ENCODE measurements at places on chromosomes 6 and 20.

DNA sequence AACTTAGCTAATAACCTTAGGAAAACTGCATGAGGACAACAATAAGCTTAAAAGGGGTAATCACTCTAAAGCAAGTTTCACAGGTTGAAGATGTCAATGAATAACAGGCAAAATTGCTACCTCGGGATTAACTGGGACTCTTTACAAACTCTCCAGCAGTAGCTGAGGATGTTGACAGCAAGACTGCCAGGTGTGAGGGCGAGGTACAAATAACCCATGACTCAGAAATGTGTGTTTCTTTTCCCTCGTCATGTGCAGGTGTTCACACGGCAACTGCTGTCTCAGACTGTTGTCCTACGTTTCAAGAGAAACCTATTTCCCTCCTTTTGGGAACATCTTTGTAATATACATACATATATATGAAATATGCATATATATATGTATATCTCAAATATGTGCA is 15.9 kb downstream of the BCAS1 start:
- DNase-seq: no peak

DNA sequence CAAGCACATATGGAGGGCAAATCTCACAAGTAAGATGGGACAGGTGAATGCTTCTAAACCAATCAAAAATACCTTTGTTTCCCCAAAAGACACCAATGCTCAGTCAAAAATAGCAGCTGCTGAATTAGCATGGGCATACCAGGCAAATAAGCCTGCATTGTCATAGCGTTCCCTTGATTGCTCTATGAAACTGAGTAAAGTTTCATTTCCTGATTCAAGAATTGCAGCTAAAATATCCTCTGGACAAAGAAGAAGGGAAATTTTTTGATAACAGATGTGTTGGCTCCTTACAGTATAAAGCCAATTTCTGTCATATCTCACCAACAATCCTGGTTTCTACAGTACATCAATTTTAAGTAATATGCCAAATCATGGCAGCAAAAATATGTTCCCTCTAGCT is 3.3 kb upstream of the TMEM14A start:
- DNase-seq: no peak

- DNase-seq: peak; percentile 70
These were observed 8.4 kb downstream of the GMDS start for GRCh38 chr6:2237001-2237400.

DNA sequence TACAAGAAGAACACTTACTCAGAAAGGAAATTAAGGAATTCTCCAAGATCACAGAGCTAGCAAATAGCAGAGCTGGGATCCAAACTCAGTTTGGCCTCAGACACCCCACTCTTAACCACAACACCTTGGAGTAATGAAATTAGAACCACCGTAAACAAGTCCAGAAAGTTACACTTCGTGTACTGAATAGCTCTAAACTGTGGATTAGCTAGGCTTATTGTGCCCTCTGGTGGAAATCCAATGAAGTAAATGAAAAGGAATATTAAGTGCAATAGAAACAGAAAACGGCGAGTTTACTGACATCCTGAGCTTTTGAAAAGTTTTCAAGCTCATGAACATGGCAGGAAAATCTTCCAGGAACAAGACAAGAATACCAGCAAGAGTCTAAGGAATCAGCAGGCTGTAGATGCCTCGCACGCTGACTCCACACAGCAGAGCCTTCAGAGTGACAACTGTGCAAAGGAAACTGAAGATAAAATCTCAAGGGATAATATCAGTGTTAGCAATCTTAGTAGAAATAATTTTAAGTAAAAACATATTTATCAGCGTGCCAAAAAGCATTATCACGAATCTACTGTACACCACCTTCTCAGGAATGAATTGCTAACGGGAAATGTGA is 34.6 kb downstream of the FBXO5 start:
- peak; percentile 26 for DNase-seq

- DNase-seq: no peak
These were observed 218.9 kb downstream of the EYA2 start for GRCh38 chr20:47113362-47114109.

- DNase-seq: no peak
These were observed 177.7 kb upstream of the MCHR2 start for GRCh38 chr6:100171533-100172321.

DNA sequence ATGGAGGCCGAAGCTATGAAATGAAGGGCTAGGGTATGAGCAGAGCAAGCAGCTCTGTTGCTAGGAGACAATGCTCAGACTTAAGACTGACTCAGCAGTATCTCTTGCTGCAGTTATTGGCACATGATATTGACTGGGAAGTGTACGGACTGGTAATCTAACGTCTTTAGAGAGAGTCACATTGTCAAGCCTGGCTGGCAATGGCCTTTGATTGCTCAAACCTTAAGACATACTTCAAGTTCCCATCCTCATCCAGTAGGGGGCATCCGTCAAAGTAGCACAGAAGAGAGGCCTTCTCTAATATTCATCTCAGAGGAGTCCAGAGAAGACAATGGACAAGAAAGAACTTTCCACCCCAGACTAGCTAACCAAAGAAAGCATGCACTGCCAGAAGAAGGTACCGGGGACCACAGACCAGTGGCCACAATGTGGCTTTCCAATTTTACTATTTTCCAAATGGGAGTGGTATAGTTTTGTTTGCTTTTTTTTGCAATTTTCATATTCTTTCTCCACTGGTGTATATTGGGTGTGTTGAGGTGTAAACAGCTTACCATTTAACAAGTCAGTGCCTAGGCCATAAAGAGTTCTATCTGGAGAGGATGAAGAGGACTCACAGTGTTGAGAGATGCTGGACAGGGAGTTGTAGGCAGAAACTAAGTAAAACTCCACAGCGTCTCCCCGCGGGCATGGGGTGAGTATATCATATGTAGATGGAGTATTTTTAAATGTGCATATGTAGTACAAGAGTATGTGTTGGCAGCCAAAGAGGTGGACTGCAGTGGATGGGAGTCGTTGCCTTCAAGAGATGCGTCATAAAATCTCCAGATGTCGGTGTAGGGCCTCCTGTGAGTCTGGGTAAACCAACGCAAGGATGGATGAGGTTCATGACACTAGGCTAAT is 36.7 kb downstream of the LRFN2 start:
- peak; percentile 31 for DNase-seq

DNA sequence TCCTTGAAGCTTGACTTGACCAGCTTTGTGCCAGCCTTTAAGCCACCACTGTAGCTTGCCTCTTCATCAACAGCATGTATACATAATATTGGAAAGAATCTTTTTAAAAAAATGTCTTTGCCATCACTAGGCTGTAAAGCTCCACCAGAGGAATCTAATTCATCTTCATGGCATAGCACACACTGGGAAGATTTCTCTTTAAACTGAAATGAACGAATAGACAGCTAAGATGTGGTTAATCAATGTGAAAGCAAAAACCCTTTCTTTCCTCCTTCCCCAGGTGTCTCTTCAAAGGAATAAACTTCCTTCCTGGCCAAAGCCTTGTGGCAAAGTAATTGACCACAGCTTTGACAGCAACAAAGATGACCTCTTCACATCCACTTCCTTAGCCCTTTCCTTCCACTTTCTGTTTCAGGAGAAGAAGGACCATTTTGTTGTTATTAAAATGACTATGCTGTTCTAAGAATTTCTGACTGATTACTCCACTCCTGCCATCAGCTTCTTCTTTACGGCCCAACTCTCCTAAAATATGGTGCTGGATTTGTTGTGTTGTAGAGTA is 428.7 kb upstream of the SOX4 start:
- no peak for DNase-seq

DNA sequence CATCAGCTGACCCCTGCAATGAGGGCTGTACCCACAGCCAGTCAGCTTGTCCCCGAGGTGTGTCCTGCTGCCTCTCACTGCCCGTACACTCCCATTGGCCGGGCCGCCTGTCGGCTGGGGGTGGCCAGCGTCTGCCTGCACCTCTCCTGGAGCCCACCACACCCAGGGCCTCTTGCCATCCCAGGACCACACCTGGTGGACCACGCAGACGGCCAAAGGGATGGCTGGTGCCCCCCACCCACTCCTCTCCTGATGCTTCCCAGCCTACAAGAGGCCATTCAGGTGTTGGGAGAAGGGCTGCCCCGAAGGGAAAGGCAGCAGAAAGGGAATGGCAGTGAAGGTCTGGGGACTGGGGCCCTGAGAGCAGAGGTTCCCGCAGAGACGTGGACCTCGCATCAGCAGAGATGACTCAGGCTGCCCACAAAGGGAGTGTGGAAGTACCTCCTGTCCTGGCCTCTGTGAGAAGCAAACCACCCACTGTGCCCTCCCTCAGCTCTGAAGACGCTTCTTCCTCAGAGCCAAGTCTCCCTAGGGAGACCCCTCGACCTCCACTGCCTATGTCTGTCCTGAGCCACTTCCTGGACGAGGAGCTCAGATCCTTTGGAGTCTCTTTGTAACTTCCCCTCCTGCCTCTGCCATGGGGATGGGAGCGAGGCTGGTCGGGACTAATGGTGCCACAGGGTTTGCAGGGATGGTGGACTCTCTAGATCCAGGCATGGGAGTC is 60.9 kb downstream of the PYGB start:
- DNase-seq: peak; percentile 72

- no peak for DNase-seq
These were observed 99.6 kb upstream of the TMEM170B start for GRCh38 chr6:11437824-11438459.

DNA sequence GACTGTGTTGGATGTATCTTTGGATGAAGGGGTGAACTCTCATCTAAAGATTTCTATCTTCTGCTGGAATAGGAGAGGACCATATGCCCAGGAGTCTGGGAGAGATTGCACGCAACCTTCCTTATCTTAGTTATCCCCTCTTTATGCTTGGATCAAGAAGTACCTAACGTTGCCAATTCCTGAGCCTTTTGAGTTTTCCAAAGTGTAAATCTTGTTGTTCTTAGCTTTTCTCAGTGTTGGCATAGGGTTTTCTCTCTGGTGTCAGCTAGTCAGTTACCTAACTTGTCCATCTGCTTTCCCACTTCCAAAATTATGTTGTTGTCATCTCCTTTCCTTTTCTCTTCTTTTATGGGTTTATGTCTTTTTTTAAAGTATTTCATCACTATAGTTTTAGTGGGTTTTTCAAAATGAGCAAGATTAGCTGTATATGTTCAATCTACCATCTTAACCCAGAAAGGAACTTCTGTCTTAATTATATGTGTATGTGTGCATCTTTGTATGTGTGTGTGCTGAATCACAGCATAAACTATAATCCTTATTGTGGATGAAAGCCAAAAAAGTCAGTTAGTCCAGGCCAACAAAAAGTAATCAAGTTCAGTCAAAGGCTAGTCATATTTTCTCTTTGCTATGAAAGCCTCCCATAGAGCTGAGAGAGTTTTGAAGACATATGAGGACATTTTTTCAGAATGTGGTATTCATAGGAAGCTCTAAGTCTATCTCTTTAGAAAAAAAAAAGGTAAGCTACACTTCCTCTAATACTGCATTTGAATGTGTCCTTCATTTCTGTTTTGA is 72.1 kb downstream of the KHDC1L start:
- DNase-seq: no peak

GRCh38 chr6:129667034-129667433 is 42.9 kb downstream of the ARHGAP18 start:
- no peak for DNase-seq

GRCh38 chr6:157599191-157599590 is 218.2 kb downstream of the ZDHHC14 start:
- no peak for DNase-seq

- DNase-seq: no peak
These were observed 2.9 kb upstream of the HLA-DOB start for GRCh38 chr6:32819729-32820128.

- DNase-seq: no peak
These were observed 30.6 kb downstream of the SYTL3 start for GRCh38 chr6:158680481-158680880.

DNA sequence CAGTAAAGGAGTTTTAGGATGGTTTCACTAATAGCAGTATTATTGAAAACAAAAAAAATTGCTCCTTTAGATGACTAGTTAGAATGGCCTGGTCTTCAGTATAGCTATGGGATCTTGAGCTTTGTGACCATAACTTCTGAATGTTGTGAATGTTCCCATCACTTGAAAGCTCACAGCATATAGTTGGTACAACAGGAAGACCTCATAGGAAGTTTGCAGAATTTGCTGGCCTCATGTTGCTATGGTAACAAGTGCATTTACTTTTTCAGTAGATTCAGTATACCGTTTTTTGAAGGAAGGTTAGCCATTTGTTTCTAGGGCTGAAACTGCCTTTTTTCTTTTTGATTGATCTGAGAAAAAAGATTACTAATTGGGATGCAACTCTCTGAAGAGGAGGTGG is 8.3 kb downstream of the PHF3 start:
- no peak for DNase-seq

GRCh38 chr20:50609438-50609989 is 81.8 kb downstream of the RIPOR3 start:
- no peak for DNase-seq

- no peak for DNase-seq
These were observed 160.2 kb upstream of the FOXA2 start for GRCh38 chr20:22744341-22745193.

- DNase-seq: no peak
These were observed 38.2 kb downstream of the ZNF341 start for GRCh38 chr20:33770005-33770404.

DNA sequence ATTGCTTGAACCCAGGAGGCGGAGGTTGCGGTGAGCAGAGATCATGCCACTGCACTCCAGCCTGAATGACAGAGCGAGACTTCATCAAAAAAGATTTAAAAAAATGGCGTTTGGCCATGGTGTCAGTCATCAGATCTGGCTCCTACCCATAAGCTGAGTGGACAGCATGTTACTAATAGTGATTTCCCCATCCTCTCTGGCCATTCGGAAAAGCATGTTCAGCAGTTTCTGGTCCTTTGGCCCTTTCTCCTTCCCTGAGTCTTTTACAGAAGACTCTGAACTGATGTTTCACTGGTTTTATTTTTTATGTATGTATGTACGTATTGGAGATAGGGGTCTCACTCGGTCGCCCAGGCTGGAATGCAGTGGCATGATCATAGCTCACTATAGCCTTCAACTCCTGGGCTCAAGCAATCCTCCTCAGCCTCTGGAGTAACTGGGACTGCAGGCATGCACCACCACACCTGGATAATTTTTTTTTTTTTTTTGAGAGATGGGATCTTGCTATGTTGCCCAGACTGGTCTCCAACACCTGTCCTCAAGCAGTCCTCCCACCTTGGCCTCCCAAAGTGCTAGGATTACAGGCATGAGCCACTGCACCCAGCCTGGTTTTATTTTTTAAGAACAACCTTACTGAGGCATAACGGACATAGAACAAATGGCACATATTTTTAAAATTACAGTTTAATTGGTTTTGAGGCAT is 84.2 kb upstream of the CNKSR3 start:
- no peak for DNase-seq

DNA sequence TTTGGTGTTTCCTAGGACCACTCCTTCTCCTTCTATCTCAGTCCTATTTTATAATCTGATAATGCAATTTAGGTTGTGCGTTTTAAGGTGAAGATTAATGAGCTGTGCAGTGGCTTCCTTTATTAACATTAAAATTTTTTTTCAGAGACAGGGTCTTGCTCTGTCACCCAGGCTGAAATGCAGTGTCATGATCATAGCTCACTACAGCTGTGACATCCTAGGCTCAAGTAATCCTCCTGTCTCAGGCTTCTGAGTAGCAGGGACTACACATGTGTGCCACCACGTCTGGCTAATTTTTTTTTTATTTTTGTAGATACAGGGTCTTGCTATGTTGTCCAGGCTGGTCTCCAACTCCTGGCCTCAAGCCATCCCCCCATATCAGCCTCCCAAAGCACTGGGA is 53.0 kb upstream of the DSP start:
- DNase-seq: no peak
